ENCODE measurements at places on chromosomes 16 and 17.

DNA sequence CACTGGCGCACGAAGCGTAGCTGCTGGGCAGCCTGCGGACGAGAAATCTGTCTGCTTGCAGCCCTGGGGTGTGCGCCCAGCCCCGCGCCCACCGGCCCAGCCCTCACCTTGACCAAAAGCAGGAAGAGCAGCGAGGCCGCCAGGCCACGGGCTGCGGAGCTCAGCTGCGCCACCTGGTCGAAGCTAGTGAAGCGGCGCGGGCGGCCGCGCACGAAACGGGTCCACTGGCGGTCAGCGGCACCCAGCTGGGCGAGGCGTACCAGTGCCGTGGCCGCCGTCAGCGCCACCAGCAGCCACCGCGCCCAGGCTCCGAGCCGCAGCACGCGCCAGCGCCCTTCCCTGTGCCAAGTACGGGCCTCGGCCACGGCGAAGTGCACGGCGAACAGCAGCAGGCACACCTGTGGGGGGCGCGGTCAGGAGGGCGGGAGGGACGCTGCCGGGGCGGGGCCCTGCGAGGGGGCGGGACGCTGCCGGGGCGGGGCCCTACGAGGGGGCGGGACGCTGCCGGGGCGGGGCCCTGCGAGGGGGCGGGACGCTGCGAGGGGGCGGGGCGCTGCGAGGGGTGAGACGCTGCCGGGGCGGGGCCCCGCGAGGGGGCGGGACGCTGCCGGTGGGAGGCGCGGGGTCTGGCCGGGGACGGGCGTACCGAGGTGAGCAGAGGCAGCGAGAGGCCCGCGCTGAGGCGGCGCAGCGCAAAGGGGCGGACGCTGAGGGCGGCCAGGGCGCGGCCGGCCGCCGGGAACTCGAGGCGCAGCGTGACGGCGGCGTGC is 43.2 kb downstream of the TSC2 start:
- DNase-seq: no peak

DNA sequence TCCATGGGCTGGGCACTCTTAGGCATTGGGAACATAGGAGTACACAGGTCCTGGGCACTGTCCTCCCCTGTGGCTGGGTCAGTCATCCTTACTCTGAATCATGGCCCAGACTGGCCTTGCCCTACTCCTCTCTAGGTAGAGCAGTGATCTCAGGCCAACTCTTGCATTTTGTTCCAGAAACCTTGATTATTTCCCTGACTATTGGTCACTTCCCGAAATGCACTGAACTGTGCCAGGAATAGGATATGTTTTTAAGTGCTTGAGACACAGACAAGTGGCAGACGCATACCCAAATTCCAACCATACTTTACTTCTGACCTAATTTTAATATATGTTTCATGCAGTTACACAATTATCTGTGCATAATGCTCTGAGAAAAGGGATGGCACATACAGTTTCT is 10.3 kb downstream of the KRABD2 start:
- no peak for DNase-seq

- no peak for DNase-seq
Observed at GRCh38 chr17:74641224-74641957, 17.9 kb upstream of the CD300E start.

GRCh38 chr16:13123991-13124390 is 222.6 kb downstream of the SHISA9 start:
- no peak for DNase-seq

- DNase-seq: no peak
Observed at GRCh38 chr17:81884520-81884919, 6.9 kb downstream of the ALYREF start.

- no peak for DNase-seq
Observed at GRCh38 chr16:30398661-30399434, 3.6 kb downstream of the ZNF48 start.

DNA sequence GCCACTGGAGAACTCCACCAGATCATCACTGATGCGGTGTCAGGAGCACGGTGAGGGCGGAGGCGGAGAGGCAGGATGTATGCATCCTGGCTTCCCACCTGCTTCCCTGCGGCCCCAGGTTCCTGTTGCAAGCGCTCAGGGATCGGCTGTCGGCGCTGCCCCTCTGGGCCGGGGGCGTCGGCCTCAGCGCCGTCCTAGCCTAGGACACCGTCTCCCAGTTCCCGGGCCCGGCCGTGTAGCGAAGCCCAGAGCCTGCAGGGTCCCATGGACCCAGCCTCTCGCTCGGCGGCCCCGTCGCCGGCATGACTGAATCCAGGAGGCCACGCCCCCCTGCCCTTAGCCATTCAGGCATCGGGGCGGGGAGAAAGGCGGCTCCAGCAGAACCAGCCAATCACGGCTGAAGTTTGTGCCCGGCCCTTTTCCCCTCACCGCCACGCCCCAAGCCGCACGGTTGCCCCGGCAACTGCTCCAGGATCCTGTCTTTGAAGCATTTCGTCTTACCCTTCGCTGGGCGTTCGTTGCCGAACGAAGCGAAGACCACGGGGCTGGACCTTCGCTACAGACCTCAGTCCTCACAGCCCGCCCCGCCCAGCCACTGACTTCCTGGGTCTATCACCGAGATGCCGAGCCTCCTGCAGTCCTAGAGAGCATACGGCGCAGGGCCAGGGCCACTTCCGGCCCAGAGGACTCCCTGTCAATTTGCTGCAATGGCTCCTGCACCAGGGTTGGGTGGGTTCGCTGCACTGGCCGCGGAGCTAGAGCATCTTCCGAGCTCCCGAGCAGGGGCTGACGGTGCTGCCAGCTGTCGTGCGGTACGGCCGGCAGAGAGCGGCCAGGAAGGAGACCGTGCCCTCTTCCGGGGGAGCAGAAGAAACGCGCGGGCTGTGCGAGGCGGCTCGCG is 10.6 kb upstream of the ZNF213 start:
- DNase-seq: peak; percentile 96

DNA sequence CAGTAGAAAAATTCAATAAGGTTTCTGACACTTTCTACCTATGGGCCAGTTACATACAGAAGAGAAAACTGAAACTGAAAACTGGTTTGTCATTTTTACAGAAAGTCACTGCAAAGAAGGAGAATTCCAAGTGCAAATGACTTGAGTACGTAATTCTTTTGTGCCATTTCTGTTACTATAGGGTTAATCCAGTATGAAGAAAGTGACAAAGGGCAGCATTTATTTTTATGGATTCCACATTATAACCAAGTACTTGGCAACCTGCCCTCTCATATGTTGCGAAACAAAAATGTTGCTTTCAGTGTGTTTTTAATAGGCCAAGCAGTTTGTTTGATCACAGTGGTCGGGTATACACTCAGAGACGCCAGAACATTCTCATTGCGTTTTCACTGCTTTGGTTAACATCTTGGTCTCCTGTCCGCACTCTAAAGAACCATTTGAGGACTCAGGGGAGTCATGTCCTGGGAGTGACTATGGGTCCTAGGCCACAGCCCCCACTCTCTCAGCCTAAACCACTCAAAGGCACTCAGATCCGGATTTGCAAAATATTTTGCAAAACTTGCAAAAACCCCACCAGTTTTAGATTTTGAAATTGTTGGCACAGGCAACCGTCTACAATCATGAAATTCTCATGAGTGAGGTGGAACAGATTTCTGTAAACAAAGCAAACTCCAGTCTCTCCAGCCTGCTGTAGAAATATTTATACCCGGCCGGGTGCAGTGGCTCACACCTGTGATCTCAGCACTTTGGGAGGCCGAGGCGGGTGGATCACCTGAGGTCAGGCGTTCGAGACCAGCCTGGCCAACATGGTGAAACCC is 15.4 kb upstream of the HELZ start:
- no peak for DNase-seq

DNA sequence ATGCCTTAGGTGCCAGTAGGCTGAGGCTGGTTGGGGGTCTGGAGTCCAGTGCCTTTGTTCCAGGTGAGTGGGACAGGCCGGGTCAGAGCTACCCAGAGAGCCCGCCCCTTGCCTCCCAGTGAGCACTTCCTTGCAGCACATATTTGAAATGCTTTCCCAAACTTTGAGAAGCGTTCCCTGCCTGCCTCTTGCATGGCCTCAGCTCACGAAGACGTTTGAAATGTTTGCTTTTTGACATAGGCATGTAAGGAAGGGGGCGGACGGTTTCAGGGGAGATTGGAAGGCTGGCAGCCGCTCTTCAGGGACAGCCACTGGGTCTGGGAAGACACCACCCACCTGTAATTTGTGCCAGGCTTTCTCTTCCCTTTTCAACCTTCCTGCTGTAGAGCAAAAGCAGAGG is 5.1 kb upstream of the FOXL1 start:
- DNase-seq: no peak

GRCh38 chr17:4956493-4957061 is 5.7 kb downstream of the ENO3 start:
- peak; percentile 69 for DNase-seq

DNA sequence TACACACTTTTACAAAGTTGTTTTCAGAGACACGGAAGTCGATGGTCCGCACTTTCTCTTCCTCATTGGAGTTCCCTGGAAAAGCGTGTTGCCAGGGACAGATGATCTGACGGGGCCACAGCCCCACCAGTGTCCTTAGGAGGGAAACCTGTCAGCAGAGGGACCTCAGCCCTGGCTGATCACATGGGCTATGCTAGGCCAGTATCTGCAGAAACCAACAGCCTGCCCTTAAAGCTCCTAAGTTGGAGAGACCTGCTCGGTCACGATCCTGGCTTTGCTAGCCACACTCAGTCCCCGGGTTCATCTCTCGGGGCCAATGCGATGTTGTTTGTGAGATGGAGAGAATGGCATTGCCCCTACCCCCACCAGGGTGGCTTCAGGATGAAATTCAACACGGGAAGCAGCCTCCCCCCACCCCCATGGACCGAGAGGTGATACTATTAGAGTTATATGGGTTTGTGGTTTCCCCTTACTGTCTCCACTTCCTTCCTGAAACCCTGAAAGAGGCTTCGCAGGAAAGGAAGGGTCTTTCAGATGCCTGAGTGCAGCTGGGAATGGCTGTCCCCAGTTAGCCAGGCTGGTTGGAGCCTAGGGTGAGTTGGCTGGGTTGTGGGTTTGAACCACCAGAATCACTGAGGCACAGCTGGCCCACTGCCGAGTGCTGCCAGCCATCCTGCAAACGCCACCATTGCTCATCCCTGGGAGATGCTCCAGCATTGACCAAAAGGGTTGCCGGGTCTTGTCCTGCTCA is 16.6 kb downstream of the RMI2 start:
- DNase-seq: no peak

DNA sequence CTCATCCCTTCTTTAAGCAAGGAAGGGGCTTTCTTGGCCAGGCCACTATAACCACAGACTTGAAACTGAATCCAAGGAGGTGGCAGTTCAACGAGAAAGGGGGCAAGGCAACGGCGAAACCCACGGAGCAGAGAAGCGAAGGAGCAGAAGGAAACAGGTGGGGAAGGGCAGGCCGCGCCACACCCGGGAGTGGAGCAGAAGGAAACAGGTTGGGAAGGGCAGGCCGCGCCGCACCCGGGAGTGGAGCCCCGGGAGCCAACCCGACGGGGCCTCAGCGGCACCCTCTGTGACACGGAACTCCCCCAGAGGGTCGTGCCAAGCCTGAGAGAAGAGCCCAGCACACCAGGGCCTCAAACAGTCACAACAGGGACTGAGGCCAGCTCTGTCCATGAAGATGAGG is 20.3 kb downstream of the FANCA start:
- DNase-seq: no peak

- DNase-seq: peak; percentile 77
Observed at GRCh38 chr16:23966597-23967394, 131.0 kb downstream of the PRKCB start.

DNA sequence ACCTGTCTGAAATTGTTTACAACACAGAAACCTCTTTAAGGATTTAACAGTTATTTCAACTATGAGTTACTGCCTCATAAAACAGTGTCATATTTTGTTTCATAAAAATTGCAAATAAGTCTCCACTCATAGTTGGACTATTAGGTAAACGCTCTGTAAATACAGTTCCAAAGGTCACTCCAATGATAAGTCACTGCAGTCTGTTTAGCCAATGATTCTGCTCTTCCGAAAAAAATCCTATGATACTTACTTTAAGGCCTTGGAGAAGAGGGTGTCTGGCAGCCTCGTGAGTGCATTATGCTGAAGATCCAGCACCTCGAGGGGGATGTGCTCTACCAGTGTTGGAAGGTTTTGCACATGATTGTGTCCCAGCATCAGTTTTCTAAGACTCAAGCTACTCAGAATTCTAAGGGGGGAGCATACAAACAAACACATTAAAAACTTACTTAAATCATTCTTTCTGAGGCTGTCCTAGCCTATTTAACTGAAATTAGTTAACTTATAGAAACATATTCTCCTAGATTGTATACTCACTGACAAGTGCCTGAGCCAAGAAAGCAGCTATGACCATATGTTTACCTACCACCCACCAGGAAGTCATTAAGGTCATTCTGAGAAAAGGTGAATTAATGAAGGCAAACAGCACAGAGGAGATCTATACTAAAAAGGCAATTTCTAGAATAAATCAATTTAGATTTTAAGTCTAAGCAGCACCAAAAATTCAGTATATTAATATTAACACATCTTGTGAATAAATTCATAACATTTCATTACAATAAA is 41.1 kb downstream of the MARVELD3 start:
- no peak for DNase-seq

DNA sequence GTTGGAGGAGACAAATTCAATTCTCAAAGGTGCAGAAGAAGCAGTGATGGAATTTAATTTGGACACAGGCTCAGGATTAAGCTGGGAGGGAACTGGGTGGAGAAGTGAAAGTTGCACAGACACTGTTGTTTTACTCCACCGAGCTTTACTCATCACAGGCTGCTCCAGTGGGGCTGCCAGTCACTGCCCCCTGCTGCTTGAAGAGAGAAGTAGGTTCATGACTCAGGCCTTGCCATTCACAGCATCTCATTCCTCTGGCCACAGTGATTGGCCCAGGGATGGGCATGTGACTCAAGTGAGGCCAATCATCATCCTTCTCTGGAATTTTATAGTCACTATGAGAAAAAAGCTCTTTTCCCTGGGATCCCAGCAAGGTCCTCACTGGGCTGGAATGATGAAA is 11.8 kb downstream of the GNAO1 start:
- peak; percentile 50 for DNase-seq

DNA sequence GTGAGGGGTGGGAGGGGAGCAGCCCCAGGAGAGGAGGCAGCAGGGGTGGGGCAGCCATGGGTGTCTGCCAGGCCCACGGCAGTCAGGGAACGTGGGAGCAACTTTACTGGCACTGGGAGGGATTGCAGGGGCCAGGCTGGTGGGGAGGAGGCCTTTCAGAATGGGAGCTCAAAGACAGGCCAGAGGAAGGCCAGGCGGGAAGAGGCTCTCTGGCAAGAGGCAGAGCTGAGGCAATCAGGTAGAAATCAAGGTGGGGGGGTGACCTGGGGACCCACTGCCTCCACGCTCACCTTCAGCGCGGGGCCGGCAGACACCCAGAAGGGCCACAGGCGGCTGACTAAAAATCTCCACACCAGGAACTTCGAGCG is 11.9 kb upstream of the GSE1 start:
- DNase-seq: no peak
